Fibroblast of skin of right biceps (primary cell): ENCODE measurements at places on chromosomes 12 and 14.

DNA sequence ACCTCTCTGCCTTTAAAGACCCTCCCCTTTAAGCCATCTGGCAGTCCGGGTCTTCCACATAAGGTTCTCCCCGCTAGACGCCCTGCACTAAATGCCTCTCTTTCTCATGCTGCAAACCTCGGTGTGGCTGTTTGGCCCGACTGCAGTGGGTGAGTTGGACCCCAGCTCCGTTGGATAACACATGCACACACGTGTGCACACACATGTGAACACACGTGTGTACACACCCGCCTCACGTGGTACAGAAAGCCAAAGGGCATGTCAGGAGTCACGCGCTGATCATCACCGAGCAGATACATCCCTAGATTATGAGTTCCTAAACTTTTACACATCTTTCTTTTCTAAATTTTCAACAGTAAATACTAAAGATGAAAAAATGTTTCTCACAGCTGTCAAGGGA lies 68.3 kb downstream of the RIMBP2 start:
- no peak for DNase-seq

GRCh38 chr14:90675399-90675798 lies 140.8 kb downstream of the TTC7B start:
- peak; percentile 60 for DNase-seq

DNA sequence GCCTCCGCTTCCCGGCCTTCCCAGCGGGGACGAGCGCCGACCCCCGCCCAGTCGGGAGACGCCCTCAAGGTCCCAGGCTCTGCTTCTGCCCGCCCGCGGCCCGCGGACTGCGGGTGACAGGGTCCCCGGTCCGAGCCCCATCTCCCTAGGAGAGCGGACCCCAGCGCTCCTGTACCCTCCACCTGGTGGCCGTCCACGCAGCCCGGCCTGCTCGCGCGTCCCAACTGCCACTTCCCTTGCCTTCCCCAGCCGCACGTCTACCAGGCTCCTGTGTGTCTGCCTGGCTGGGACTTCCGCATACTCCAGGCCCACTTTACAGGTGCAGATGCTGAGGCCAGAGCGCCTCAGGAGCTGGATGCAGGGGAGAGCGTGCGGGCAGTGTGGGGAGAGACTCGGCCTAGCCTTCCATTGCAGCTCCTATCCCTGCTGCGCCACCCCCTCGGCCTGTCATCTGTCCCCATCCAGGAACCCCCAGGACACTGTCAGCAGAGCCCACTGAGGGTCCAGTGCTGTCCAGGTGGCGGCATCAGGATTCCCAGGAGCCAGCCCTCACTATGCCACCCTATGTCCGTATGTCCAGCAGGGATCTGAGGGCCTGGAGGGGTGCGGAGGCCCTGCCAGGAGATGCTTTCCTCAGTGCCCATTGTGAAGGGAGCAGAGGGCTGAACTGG lies 8.0 kb upstream of the ANKRD9 start:
- DNase-seq: no peak

DNA sequence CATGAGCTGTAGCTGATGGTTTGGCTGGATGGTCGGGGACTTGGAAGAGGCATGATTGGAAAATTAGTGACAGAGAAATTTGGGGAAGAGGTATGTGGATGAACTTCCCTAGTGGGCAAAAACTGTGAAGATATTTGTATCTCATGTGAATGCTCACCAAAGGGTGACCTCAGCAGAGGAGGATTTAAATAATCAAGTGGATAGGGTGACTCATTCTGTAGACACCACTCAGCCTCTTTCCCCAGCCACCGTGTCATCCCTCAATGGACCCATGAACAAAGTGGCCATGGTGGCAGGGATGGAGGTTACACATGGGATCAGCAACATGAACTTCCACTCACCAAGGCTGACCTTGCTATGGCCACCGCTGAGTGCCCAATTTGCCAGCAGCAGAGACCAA lies 60.8 kb upstream of the KRAS start:
- peak; percentile 53 for DNase-seq

GRCh38 chr12:127588249-127588648 lies 678.7 kb upstream of the TMEM132C start:
- peak; percentile 90 for DNase-seq

DNA sequence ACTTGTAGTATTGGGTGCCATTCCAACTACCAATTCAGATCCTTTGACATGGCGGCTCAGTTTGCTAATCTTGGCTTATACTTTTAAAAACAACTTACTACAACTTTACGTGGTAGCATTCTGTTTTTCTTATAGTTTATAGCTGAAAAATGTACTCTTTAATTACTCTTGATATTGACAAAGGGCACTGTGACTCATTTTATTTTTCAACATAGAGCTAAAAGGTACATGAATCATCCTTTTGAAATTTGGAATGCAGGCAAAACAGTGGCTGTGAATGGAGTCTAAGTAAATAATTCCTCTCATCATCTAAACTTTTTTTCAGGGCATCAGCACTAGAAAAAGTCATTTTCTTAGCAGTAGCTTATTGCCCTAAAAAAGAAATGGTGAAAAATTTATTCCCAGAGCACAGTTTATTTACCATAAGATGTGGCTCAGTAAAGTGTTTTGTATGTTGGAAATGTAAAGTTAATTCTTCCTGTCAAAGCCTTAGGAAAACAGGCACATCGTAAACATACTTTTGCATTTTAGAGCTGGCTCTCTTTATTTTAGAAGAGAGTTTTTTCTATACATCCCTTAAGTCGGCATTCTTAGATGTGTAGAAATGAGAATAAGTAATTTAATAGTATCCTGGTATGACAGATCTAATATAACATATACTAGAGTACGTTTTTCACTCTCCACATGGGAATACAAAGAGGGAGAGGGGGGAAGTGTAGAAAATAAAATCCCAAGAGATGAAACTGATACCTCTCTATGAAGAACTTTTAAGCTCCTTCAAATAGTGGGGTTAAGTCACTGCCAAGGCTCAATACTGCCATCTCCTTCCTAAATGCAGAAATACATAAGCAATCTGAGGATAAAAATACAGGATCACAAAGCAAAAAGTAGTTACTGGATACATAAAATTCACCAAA lies 55.2 kb downstream of the SLC25A21 start:
- DNase-seq: peak; percentile 46

DNA sequence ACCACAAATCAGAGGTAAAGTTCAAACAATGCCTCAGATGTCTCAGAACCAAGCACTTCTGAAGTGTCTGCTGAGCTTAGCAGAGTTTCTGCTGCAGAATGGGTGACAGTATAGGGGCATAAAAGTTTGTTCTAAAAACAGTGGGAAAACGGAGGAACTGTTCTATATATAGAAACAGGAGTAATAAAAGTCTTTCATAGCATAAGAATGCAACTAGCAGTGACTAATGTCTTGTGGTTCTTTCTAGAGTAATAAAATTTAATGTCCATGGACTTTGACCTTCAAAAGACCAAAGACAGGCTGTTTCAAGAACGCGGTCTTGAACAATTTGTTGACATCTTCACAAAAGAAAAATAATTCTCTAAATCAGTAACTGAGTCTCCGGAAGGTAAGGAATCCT lies 107.5 kb upstream of the FAR2 start:
- peak; percentile 85 for DNase-seq

- DNase-seq: no peak
These were observed 221.4 kb downstream of the ITPR2 start for GRCh38 chr12:26611598-26611997.

DNA sequence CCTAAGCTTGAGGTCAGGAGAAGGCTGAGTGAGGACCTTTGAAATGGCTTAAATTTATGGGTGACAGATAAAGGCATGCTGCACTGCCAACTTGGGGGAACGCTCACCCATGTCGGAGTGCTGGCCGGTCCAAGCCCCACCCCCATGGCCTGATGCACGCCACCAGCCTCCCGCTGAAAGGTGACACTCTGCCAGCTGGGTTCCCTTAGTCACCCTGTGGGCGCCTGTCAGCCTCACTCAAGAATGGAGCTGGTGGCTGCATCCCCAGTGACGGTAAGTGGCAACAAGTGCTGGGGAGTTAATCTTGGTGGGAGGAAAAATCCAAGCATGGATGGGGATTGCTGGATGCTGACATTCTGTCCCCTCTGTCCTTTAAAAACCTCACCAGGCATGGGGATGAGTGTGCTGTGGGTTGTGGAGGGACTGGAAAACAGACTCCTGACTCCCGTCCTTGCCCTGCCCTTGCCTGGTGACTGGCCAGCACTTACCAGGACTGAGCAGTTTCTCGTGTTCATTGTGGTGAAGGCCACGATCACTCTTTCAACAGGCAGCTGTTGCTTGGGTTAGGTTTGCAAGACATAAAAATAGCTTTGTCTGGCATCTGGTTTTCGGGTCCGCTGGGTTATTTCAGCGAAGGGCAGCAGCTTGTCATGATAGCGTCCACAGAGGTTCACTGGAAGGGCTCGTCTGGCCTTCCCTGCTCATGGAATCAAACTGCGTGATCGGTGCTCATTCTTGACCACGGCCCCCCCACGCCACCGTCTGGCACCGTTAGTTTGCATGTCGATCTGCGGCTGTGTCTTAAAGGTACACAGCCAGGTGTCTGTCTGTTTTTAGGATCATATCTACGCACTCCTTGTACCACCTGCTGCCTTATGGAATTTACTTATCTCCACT lies 15.0 kb downstream of the ACACB start:
- no peak for DNase-seq

GRCh38 chr14:52369305-52369801 lies 55.2 kb downstream of the PTGER2 start:
- DNase-seq: peak; percentile 82

- DNase-seq: no peak
These were observed 246.8 kb upstream of the SFSWAP start for GRCh38 chr12:131464081-131464480.

GRCh38 chr12:130119241-130119861 lies 42.9 kb upstream of the FZD10 start:
- DNase-seq: no peak

DNA sequence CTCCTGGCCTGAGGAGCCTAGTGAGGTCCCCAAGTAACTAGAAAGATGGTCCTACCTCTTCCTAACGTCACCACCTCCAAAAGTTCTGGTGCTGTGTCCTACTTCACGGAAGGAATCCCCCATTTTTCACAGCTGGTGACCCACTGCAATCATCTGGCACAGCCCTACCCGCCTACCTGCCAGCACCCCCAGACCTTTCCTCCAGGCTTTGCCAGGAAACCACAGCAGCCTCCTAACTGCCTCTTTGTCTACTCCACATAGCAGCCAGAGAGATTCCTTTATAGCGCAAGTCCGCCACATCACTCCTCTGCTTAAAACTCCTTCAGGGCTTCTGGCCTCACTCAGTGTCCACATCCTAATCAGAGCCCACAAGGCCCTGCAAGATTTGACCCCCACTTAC lies 13.4 kb upstream of the FLVCR2 start:
- no peak for DNase-seq

GRCh38 chr12:122139266-122139665 lies 34.8 kb downstream of the IL31 start:
- no peak for DNase-seq

- peak; percentile 36 for DNase-seq
These were observed 227.1 kb downstream of the TRHDE start for GRCh38 chr12:72499244-72499643.

DNA sequence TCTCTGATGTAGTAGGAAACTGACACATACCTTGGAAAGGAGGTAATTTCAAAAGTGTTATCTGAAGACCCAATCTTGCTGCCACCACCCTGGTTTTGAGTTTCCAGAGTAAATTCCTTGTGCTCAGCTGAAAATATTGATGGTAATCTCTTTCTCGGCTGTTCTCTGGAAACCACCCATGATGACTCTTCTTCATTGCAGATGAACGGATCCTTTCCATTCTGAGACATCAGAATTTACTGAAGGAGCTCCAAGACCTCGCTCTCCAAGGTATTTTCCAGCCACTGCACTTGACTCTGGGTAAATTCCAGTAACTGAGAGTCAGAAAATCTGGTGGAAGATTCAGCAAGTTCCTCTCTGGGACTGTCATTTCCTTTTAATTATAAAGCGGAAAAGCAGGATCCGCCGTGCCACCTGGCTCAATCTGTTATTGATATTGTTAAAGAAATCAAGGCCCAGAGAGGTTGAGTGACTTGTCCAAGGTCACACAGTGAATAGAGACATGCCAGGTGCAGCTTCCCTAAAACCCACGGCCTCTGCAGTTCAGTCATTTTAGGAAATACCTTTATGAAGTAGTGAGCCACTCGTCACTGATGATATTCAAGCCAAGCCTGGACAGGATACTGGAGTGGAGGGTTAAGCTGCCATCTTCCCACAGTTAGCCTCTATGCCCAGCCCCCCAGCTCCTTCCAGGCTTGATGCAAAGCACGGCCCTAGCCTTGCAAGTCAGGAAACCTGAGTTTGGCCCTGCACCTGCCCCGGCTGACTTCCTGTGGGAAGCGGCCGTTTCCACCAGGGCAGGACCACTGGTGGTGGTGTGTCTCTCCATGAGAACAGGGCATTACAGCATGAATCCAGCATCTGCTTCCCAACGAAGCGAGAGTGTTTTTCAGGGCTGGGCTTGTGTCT lies 4.7 kb downstream of the CHGA start:
- DNase-seq: no peak

- DNase-seq: no peak
These were observed 6.1 kb downstream of the RHOF start for GRCh38 chr12:121787063-121788025.

GRCh38 chr12:13347241-13348043 lies 150.9 kb downstream of the EMP1 start:
- DNase-seq: peak; percentile 97
